Chondrocyte (in vitro differentiated cells): ENCODE measurements at places on chromosomes 11 and 22. TPM values are rescaled to one million over a fixed set of nuclear protein-coding genes. Genes with fewer than 3 reads are reported as not detected.

Gene ANO9
- total RNA-seq, result not detected in 3 replicates

GRCh38 chr11:104738918-104739317 lies 159.3 kb downstream of the CASP12 start:
- H3K4me3 ChIP-seq, result no peak overlapping the region
- H3K36me3 ChIP-seq, result no peaks in the 10 kb centered on the region
- H3K27me3 ChIP-seq, result no peaks in the 10 kb centered on the region
- no peak overlapping the region for H3K27ac ChIP-seq
- no peaks in the 10 kb centered on the region for H3K4me1 ChIP-seq

Gene DBX1
- not detected in 3 replicates for total RNA-seq

DNA sequence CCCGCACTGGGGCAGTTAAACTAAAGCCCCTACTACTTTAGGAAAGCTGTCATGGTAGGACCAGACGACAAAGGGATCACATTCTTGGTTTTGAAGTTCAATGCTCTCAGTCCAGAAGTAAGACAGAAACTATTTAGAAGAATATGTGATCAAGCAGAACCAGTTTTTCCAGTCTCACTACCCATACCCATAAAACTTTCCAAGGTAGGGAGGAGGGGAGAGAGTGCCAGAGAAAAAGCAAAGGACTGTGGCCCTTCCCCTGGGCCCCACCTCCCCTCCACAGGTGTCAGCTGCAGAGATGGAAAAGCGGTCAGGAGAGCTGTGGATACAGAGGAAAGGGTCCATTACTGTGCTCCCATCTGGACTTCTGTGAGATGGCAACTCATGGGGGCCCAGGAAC lies 587.1 kb downstream of the SOX6 start:
- no peaks in the 10 kb centered on the region for H3K27me3 ChIP-seq
- H3K27ac ChIP-seq, result no peak overlapping the region
- H3K4me3 ChIP-seq, result no peak overlapping the region
- peaks cover 15% of the 10 kb centered on the region for H3K4me1 ChIP-seq

- H3K4me3 ChIP-seq, result no peak overlapping the region
- H3K4me1 ChIP-seq, result peaks cover 18% of the 10 kb centered on the region
- H3K27me3 ChIP-seq, result no peaks in the 10 kb centered on the region
- peaks cover under 1% of the 10 kb centered on the region for H3K36me3 ChIP-seq
- H3K27ac ChIP-seq, result no peak overlapping the region
These were observed 4.5 kb downstream of the ZMAT5 start for GRCh38 chr22:29762263-29762662.

GRCh38 chr11:95153857-95154246 lies 64.2 kb downstream of the ENDOD1 start:
- no peak overlapping the region for H3K27ac ChIP-seq
- peaks cover 61% of the 10 kb centered on the region for H3K4me1 ChIP-seq
- DNase-seq, result no peak
- no peaks in the 10 kb centered on the region for H3K36me3 ChIP-seq
- H3K27me3 ChIP-seq, result no peaks in the 10 kb centered on the region

Gene DDIAS
- 1.2 to 3.5 TPM (median 1.8 TPM) in 3 replicates for total RNA-seq
